ENCODE measurements at places on chromosomes 12 and 14.

- DNase-seq = peak; percentile 9
Observed at GRCh38 chr12:27635349-27635972, 60.8 kb upstream of the REP15 start.

- DNase-seq = peak; percentile 5
Observed at GRCh38 chr12:22709292-22709691, 84.3 kb downstream of the ETNK1 start.

DNA sequence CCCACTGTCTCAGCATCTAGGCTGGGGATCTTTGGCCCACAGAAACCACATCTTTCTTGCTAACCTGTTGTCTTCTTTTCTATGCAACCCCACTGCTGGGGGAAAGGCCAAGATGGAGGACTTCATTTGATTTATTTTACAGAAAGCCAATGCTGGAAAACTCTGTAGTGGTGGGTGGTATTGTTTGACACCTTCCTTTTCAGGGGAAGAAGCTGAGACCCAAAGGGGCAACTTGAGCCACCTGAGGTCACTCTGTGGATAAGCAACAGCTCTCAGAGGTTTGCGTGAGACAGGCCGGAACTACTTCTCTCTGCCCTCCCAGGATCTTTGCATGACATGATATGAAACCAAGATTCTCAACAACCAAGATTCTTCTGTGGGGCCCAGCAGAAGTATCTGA, 645.2 kb downstream of the VRK1 start:
- no peak for DNase-seq

- DNase-seq = peak; percentile 59
Observed at GRCh38 chr12:44875417-44875953, 630 bp downstream of the NELL2 start.

GRCh38 chr12:99732131-99732530, 84.6 kb downstream of the GARIN6 start:
- DNase-seq = no peak

GRCh38 chr12:19779395-19780056, 340.2 kb downstream of the AEBP2 start:
- no peak for DNase-seq

DNA sequence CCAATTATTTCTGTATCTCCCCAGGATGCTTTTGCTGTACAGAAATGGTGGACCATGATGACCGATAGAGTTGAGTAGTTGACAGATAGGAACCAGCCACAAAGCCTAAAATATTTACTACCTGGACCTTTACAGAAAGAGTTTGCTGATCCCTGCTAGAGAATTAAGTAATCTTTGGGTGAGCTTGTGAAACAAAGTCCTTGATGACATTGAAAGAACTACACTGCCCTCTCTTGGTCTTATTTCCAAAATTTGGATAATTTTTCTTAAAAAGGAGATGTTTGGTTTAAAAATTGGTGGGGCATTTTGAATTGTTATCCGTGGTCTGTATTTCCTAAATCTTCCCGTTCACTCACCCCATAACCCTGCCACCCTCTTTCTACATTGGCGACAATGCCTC, 13.7 kb upstream of the TCTN1 start:
- no peak for DNase-seq

All from NCI-H1105 (cell line).